ENCODE measurements at places on chromosomes 2 and 18.
A peak's percentile ranks its signal among the peaks of the same experiment; 100 is the strongest.

DNA sequence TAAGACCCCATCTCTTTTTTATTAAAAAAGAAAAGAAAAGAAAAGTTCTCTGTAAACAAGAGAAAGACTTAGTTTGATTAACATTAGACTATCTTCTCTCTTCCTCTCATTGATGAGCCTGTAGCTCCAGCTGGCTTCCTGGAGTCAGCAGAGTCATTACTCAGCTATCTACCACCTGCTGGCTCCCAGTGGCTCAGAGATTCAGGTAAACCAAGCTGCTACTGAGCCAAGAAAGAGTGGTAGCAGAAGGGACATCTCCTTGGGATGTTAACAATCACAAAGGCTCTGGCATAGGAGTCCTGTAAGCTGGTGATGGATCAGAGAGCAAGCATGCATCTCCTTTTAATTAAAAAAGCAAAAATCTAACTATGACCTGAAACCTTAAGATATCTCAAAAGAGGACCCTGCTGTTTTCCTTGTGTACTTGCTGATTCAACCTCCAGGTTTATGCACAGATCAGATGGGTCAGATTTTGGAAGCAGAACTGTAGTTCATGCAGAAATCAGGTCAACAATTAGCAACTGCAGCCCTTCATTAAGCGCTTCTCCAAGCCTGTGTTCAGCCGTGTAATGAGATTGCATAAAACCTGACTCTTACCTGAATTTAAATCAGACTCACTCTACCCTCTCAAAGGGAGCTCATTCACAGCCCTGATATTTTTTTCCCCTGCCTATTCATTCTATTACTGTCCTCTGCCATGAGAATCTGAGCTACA lies 225.8 kb downstream of the RNF152 start:
- no peak for DNase-seq

DNA sequence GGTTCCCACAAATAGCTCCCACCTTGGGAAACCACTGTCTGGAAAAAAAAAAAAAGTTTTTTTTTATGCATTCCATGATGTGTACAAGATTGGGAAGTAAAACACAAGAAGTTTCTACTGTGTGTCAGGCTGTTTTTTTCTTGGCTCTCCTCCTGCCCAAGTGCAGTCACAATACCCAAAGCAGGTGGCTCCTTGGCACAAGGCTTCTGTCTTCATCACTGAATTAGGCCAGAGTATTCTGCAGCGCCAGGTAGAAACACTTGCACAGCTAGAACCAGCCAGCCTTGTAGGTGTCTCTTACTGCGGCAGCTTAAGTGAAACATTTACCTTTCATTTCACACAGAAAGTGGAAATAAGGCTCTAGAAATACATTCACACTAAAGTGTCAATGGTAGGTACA lies 23.8 kb upstream of the MAL start:
- no peak for DNase-seq

- DNase-seq = no peak
Observed at GRCh38 chr2:128396500-128396891, 77.8 kb upstream of the HS6ST1 start.

- DNase-seq = no peak
Observed at GRCh38 chr2:18213986-18214385, 335.5 kb downstream of the KCNS3 start.

GRCh38 chr2:229446350-229446749 lies 175.3 kb upstream of the PID1 start:
- DNase-seq = no peak

GRCh38 chr2:195570329-195570728 lies 86.7 kb upstream of the SLC39A10 start:
- no peak for DNase-seq

- DNase-seq = no peak
Observed at GRCh38 chr2:113080134-113080533, 12.4 kb downstream of the IL1F10 start.

- DNase-seq = no peak
Observed at GRCh38 chr2:102033031-102033749, 41.4 kb downstream of the IL1R2 start.

DNA sequence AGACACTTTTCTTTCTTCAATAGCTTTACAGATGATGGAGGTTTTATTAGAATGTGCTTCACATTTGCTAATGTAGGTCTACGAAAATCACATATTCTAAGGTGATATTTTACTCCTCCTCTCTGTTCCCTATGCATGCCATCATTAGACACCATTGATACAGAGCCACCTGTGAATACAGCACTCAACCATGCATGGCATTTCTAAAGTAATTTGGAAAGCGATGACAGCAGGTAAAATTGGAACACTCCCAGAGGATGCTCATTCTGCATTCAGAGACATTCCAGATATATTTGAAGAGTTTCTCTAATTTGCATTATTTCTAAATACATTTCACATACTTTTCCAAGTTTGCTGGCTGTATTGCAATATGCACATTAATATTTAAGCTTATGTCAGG lies 65.3 kb upstream of the RIT2 start:
- DNase-seq = no peak

DNA sequence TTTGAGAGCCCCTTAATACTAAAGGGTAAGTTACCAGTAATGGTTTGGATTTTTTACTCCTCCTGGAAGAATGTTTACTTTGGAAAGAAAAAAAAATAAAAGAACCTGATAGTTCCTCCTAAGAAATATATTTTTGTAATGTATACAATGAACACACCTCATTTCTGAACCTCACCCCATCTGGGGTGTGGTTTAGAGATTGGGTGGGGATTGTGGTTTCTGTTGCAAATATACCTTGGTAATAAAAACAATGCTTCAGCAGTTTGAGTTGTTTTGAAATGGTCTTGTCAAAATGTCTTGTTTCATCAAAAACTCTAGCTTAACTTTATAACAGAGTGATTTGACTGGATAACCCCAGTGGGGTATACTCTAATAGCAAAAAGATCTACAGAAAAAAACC lies 448.9 kb upstream of the MEIS1 start:
- DNase-seq = no peak

DNA sequence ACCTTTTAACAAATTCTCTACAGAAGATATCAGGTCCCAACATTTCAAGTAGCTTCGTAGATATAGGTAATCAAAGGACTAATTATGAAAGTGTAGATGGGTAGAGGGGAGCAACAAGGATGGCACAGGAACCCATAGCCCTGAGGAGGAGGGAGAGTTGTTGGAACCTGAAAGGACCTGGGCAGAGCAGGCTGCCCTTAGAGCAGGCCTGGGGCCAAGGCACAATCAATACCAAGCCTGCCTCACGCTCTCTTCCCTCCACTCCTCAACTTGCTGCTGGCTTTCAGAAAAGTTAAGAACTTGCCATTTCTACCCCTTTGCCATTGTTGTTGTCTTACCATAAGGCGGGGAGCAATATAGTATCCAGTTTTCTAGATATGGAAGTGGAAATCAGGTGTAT lies 10.1 kb upstream of the NAT8 start:
- no peak for DNase-seq

GRCh38 chr2:16722126-16722525 lies 56.5 kb upstream of the CYRIA start:
- DNase-seq = no peak

DNA sequence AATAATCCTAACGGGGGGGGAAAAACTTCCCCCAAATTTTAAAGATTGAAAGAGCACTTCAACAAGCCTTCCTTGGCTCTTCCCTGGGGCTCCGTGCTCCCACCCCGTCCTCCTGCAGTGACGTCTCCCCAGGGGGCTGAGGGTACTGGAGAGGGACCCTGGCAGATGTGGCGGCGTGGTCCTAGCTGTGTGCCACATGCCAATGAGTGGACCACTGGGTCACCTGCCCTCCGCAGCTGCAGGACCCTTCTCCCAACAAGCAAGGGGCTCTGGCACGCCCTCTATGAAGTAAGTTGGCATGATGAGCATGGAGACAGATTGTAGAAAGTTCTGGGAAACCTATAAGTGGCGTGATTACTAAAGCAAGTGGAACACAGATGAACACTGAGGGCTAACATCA lies 46.7 kb downstream of the PXDN start:
- DNase-seq = no peak

DNA sequence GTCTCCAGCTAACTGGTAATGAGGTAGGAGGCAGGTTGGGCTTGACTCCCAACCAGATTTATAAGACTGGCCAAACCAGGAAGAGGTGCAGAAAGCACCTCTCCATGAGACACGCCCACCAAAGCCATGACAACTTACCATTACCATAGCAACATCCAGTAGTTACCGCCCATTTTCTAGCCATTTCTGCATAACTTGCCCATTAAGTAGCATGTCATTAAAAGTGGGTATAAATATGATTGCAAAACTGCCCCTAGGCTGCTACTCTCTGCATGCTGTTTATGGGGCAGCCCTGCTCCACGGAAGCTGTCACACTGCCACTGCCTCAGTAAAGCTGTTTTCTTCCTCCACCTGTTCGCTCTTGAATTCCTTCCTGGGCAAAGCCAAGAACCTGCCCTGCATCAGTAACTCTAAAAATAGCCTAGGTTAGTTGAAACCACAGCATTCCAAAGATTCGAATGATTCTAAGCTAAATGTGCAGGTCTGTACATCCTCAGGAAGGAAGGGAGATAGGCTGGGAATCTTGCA lies 131.9 kb downstream of the ATL2 start:
- no peak for DNase-seq

DNA sequence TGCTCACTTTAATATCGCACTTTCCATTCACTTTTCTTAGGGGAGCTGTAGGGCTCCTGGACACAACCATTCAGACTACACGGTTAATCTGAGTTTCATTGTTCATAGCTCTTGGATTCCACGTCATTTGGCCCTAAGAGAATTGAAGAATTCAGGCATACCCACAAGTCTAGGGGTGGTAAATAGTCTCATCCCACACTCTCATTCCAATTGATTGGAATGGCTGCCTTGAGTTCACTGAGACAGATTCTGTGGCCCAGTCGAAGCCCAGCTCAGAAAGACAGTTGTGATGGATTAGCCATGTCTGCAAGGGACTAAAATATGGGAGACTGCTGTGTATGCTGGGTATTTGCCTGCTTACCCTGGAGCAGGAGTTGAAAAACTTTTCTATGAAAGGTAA lies 124.6 kb downstream of the TFCP2L1 start:
- DNase-seq = no peak

DNA sequence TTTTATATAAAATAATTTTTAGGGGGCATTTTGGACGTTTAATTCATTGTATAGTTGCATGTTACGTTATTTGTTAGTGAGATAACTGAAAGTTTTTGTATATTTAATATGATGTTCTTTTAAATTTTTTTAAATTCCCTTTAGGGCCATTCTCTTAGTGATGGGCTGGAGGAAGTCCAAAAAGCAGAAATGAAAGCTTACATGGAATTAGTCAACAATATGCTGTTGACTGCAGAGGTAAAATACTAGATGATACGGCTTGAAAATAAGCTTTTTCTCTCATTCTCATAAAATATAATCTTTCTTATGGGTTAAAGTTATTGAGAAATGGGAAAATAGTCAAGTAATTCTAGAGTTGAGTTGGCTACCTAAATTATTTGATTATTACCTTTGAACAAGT lies 58.9 kb downstream of the MTX2 start:
- DNase-seq = no peak

GRCh38 chr2:231391981-231392380 lies 3.5 kb upstream of the B3GNT7 start:
- DNase-seq = no peak

DNA sequence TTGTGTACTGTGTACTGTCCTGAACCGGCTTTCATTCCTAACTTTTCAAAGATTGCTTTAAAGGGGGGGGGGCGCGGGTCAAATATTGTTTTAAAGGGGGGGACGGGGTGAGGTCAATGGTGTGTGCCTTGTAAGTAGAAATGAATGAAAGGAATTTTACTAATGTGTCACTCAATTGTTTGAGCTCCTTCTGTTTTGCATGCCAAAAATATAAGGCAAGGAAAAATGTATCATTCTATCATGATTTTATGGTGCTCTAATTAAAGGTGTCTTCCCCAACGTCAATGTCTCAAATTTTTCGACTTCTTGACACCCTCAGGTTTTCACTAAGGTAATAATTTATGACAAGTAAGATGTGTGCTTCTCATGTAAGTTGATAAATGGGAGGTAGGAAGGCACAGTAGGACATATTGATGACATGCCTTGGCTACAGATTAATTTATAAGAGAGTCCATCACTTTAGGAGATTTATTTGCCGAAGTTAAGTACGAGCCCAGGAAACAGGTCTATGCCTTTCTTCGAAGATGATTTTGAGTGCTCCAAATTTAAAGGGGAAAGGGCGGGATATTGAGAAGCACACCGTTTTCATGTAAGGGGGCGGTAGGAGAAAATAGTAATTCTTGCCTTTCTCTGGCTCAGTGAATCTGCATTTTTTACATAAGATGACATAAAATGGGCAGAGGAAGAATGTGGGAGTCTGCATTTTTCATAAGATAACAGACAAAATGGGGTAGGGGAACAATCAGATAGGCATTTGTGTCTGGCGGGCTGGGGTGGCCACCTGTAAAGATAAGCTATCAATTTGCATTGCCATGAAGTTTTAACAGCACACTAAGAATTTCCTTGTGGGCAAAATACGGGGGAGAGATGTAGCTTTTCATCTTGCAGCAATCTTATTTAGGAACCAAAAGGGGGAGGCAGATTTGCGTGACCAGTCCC lies 1.2 kb upstream of the TRAPPC8 start:
- DNase-seq = no peak

DNA sequence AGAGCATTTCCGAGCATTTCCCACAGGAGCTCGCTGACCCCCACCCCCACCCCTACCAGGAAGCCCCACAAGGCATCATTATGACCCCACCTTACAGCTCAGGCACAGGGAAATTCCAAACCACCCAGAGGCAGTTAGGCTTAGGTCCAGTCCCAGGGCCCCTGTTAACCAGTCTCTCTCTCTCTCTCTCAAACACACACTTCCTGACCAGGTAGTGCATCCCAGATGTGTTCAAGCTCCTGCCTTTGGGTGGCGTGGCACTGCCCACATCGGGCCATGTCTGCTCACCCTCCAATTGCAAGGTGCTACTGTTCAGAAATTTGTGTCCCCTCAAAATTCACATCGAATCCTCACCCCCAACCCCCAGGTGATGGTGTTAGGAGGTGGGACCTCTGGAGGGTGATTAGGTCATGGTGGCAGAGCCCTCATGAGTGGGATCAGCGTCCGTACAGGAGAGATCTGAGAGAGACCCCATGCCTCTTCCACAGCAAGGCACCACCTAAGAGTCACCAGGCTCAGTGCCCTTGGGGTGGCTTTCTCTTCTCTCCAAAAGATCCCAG lies 8.8 kb downstream of the COPS9 start:
- no peak for DNase-seq

DNA sequence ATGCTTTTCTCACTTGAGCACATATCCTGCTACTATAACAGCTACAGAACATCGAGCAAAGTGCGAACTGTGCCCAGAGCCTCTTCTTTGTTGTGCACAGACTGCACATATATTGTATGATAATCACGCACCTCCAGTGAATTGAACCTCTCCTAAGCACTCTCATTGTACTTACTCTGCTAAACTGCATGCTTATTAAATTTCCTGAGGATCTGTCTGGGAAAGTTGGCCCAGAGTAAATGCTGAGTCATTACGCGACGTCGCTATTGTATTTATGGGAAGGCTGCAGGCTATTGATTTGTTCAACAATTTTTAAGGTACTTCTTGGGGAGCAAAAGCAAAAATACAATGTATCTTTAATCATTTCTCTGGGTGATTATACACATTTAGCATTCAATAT lies 399.6 kb upstream of the DSEL start:
- DNase-seq = no peak

- peak; percentile 85 for DNase-seq
Observed at GRCh38 chr2:128318776-128319464, at the start of gene HS6ST1. HS6ST1 (minus strand) TSS chr2:128318868; CDS start chr2:128318563, 305 bp downstream.

- no peak for DNase-seq
Observed at GRCh38 chr2:238487134-238487533, 60.4 kb downstream of the ASB1 start.

Data from activated T-helper 1 cell treated with Interleukin-2 at 50 U/mL for 16 hours (primary cell).